GM12892 (cell line): ENCODE measurements at places on chromosomes 2 and 18.

DNA sequence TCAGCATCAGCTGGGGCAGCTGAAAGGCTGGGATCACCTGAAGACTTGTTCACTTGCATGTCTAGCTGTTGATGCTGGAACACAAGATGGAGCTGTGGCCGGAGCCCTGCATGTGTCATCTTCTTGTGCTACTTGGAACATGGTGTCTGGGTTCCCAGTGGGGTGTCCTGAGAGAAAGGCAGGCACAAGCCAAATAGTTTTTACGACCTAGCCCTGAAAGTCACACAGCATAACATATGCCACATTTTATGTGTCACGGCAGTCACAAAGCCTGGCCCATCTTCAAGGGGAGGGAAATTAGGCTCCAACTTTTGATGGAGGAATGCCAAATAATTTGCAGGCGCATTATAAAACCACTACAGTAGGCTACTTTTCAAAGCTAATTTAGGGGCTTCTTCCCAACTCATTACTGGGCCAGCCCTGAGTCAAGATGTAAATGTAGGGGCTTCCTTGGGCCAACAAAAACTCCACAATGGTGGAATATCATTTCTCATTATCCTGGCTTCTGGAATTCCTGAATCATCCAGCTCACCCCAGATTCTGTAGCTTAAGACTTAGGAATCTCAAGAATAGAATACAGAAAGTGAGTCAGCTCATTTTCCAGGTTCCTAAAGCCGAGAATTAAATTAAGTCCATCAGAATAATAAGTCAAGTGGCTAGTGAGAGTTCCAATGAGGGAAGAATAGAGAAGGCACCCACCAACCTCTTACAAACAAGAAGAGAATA is 543.0 kb downstream of the TNS1 start:
- DNase-seq: no peak

GRCh38 chr18:56286775-56287325 is 351.5 kb downstream of the TXNL1 start:
- DNase-seq: no peak

GRCh38 chr2:138432971-138433370 is 68.6 kb upstream of the SPOPL start:
- DNase-seq: no peak

GRCh38 chr18:62754026-62754425 is 38.7 kb downstream of the PHLPP1 start:
- no peak for DNase-seq

GRCh38 chr2:239050252-239050649 is 202.4 kb downstream of the TWIST2 start:
- no peak for DNase-seq

- DNase-seq: no peak
Observed at GRCh38 chr2:164625378-164625971, 4.2 kb upstream of the GRB14 start.

DNA sequence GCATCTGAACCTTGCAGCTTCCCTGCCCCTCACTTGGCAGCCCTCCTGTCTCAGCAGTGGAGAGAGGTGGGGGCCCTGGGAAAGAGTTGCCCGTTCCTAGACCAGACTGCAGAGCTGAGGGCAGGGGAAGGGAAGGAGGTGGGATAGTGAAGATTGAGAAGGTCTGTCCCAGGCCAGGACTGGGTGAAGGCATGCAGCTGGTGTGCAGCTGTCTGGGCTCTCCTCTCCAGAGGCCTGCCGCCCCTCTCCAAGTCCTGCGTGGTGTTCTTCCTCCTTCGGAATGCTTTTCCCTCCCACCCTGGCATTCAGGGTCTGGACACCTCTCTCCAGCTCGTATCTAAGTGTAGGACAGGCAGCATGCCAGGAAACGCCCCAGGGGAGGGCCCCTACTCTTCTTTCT is 323.5 kb downstream of the CELF4 start:
- DNase-seq: no peak

- DNase-seq: no peak
Observed at GRCh38 chr18:79058007-79058406, 11.2 kb upstream of the ATP9B start.

- DNase-seq: no peak
Observed at GRCh38 chr2:219034823-219035222, 6.5 kb downstream of the CFAP65 start.

DNA sequence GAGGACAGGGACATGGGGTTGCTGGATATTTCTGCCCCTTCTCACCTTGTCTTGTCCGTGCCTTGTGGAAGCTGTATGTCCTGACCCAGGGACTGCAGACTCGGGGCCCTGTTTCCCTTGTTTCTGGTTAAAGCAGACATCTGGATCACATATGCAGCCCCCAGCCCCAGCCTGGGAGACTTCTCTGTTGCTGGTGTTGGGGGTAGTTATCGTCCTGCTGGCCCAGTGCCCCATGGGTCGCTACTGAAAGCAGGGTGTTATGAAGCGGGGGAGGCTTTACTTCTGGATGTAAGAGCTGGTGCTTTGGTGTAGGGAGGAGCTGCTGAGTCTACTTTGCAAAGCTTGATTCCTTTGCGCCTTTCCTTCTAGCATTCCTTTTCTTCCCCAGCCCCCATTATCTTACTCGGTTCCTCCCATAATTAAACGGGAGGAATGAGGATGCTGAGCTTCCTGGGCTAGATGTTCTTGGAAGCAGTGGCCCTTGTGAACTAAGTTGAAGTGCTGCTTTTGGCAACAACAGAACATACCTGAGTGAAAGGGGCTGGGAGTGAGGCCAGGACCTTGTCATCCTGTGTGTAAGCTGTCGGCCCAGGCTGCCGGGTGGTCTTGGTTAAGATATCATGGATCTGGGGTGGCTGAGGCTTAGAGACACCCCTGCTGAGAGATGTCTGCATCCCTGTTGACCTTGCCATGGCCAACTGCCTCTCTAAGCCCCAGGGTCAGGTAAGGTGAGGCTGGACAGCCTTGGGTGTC is 3.4 kb downstream of the TET3 start:
- DNase-seq: no peak

- DNase-seq: no peak
Observed at GRCh38 chr2:240413813-240414429, 21.5 kb upstream of the GPC1 start.

DNA sequence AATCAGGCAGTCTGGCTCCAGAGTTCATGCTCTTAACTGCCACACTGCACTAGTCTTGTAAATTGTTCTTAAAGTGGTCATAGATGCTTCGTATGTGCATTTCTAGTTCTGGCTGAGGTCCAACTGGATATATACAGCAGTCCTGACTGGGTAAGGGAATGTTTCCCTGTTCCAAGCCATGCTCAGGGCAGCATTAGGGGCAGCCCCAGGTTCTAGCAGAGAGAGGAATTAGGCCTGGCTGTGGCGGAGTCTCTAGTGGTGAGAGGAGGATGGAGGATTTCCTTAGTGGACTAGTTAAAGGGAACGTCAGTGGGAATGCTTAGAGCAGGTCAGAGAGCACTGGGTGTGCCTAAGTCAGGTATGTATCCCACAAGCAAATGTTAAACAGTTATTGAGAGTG is 28.0 kb downstream of the UBE2E3 start:
- no peak for DNase-seq

DNA sequence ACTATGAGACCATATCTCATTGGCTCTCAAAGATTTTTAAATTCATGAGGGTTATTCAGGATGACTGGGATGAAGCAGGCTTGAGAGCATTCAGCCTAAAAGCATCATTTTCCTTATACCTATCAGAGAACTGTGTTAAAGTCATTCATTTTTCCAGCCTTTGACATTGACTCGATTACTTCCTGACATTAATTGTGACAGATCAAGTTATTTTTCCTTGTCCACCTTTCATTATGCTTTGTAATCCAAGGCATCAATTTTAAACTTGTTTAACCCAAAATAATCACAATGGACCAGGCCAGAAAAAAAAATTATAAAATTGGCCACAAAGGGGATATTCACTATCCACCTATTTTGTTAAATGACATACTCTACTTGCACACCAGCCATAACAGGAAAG is 1606.8 kb upstream of the PIK3C3 start:
- no peak for DNase-seq

- no peak for DNase-seq
Observed at GRCh38 chr18:75757951-75758350, 330.4 kb upstream of the SMIM21 start.

DNA sequence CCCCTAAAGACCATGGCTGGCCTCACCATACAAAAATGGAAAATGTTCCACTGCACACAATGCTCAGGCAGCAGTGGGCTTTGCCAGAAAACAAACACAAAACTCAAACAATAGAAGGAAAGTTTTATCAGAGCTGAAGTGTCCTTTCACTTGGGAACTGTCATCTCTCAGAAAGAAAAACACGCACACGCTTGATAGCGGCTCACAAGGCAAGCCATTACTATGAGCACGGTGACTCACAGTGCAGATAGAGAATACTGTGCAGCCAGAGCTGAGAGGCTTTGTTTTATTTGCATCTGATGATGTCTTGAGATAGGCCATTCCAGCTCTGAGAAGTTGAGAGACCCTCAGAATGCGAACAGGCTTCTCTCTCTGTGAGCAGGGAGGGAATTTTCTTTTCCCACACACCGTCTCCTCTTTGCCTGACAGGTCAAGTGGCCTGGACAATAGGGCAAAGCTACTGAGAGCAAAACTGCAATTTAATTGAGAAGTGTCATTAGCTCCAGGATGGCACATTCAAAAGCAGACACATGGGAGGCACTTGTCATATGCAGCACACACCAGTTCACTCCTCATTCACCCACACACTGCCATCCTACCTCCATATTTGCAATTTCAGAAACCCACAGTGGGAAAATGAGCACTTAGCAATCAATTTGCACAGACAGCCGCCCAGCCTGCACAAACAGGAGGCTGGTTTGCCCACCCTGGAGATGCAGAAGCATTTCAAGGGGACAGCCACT is 236.6 kb downstream of the SS18 start:
- no peak for DNase-seq

DNA sequence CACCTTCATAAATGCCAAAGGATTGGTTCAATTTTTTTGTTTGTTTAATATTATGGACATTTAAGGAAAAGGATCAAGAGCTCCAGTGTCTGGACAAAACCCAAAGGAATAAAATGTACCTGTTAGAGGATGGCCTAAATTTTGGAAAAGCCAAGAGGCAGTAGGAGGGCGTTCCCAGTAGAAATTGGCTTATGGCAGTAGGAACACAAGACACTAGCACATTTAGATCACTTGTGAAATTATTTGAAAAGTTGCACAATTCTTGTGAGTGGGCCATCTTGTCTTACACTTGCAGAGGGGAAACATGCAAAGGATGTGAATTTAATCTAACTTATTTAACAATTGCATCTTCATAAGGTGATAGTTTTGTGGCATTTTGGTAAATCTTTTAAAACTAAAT is 3.2 kb downstream of the BZW1 start:
- no peak for DNase-seq

- DNase-seq: no peak
Observed at GRCh38 chr2:207660994-207661393, 35.8 kb upstream of the METTL21A start.

- no peak for DNase-seq
Observed at GRCh38 chr18:33375829-33376228, 64.7 kb downstream of the CCDC178 start.

GRCh38 chr2:24075259-24075658 is 867 bp downstream of the SF3B6 start:
- no peak for DNase-seq

- no peak for DNase-seq
Observed at GRCh38 chr2:203763938-203764664, 57.7 kb downstream of the CD28 start.

DNA sequence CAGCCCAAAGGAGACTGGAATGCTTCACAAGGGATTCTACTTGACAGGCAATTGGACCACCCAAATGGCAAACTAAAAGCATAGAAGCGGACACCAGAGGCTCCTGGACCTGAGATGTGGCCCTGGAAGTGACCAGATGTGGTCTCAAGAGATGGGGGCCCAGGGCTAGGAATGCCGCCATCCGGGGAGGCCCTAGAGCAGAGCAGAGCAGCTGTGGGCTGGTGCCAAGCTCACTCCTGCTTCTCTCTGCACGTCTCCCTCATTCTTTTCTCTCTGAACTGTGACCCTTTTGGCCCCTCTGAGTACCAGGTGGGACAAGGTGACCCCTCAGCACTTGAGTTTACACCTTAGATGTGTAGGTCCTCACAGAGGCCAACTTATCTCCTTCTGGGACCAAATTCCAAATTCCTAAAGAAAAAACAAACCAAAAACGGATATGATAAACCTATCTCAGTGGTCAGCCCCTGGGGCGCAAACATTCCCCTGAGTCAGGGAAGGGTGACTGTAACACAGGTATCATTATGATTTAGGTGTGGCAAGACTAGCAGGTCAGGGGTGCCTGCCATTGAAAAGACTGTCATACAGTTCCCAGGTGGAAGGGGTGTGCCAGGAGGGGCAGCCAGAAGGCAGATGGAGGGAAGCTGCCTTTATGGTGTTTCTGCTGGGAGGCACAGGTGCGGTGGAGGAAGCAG is 6.5 kb upstream of the IL1R2 start:
- no peak for DNase-seq

DNA sequence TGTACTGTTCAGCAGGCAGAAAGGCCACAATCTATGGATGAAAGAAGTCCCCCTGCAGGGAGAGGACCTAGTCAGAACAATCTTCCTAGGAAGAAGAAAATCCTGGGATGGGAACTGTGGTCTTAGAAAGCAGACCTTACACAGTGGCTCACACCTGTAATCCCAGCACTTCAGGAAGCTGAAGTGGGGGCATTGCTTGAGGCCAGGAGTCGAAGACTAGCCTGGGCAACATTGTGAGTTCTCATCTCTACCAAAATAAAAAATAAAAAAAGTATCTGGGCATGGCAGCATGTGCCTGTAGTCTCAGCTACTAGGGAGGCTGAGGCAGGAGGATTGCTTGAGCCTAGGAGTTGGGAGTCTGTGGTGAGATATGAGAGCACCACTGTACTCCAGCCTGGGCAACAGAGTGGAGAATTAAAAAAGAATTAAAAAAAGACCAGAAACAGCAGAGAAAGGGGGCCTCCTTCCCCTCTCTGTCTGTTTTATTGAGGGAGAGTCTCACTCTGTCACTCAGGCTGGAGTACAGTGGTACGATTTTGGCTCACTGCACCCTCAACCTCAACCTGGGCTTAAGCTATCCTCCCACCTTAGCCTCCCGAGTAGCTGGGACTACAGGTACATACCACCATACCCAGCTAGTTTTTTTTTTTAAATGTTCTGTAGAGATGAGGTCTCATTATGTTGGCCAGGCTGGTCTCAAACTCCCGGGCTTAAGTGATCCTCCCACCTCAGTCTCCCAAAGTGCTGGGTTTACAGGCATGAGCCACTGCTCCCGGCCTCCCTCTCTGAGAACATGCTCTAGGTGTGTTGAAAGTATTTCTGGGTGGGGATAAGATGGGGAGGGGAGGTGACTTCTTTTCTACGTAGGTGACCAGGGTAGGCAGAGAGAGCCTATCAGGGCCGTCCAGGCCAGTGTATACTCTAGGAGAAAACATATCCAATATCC is 7.4 kb downstream of the RHOB start:
- DNase-seq: no peak

GRCh38 chr18:4119127-4119648 is 335.9 kb downstream of the DLGAP1 start:
- no peak for DNase-seq

- DNase-seq: no peak
Observed at GRCh38 chr2:15112216-15112615, 448.9 kb downstream of the NBAS start.

GRCh38 chr2:227228061-227228667 is 63.7 kb downstream of the COL4A3 start:
- DNase-seq: no peak
